Effector CD8-positive, alpha-beta T cell (primary cell): ENCODE measurements at places on chromosomes 2 and 18.

DNA sequence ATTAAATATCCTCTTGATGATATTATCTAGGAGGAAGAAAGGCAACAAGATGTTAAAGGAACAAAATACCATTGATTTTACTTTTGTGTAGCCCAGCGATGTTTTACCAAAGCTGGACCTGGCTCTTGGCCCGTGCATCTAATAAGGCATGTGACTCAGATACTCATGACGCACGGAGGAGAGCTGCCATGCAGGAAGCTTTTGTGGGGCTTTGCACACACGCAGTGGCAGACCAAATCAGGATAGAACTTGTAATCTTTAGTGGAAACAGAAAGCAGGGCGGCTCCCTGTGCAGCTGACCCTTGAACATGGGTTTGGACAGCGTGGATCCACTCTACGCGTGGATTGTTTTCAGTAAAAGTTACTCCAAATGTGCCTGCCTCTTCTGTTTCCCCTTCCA, 190.0 kb downstream of the NAPG start:
- DNase-seq: no peak

- no peak for DNase-seq
Observed at GRCh38 chr18:7545734-7546133, 21.4 kb upstream of the PTPRM start.

DNA sequence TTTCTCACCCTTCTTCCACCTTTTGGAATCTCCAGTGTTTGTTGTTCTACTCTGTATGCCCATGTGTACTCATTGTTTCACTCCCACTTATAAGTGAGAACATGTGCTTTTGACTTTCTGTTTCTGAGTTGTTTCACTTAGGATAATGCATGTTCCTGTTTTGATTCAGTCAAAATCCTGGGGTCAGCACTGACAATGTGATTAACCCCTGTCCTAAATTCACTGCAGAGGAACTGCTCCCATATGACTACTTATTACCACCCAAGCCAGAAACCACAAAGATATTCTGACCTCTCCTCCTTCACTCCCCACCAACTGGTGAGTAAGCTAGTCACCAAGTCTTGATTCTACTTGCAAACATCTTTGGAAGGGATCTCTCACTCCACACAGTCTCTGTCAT, 251.4 kb upstream of the TCF4 start:
- no peak for DNase-seq

DNA sequence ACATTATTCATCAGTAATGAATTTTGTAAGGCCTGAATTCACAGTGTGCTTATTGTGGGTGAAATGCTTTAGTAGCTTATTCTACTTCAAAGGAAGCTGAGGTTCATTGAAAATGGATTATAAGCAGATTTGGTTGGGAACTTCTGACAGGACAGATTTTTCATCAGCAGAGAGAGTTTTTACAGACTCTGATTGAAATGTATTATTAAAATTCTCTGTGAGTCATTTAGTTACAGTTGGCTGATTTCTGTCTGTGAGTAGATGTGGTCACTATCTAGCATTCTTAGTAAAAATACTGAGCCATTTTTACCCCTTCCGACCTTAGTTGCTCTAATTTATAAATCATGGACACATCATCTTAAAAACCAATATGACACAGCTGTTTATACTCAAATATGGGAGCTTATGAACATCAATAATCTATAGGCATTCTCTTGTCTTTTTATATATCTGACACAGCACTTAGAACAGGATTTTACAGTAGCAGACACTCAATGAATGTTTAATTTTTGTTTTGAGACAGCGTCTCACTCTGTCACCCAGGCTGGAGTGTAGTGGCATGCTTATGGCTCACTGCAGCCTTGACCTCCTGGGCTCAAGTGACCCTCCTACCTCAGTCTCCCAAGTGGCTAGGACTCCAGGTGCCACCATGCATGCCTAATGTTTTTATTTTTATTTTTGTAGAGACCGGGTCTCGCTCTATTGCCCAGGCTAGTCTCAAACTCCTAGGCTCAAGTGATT, 239.6 kb downstream of the BABAM2 start:
- no peak for DNase-seq

DNA sequence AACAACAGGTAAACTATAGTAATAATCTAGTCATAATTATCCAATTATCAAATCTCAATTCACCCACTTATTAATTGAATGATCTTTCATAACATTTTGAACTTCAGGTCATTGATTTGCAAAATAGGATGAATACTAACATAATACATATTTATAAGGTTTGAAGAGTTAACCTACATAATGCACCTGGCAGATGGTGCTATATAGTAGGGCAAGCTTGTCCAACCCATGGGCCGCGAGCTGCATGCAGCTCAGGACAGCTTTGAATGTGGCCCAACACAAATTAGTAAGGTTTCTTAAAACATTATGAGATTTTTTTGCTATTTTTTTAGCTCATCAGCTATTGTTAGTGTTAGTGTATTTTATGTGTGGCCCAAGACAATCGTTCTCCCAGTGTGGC, 815.8 kb upstream of the ID2 start:
- DNase-seq: no peak

DNA sequence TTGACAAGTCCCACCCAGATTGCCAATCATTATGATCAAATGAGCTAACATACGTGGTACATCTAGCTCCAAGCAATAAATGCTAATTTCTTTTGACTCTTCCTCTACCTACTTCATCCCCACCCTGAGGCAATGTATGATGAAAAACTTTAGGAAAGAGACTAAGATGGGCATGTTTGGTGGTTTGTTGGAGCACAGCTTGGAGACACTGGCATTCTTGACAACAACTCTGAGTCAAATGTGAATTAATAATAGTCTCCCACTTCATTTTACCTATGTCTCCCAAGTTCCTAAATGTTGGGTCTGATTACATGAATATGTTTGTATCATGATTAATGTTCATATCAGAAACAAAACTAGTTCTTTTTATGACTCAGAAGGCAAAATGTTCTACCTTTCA, 36.6 kb downstream of the EXOC6B start:
- DNase-seq: no peak

DNA sequence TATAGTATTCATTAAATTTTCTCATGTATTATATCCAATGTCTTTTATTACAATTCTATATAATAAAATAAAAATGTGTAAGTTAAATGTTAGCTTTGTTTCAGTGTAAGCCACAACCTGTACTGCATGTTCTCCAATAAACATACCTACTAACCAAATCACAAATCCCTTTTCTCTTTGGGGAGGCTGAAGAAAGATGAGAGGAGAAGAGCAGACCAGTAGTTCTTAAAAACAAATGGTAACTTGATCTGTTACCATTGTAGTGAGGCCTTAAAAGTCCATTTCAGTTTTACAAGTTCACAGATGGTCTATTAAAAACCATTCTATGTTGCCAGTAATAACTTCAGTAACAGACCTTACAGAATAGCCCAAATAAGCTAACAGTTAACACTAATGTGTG, 100.5 kb downstream of the SOS1 start:
- DNase-seq: no peak

DNA sequence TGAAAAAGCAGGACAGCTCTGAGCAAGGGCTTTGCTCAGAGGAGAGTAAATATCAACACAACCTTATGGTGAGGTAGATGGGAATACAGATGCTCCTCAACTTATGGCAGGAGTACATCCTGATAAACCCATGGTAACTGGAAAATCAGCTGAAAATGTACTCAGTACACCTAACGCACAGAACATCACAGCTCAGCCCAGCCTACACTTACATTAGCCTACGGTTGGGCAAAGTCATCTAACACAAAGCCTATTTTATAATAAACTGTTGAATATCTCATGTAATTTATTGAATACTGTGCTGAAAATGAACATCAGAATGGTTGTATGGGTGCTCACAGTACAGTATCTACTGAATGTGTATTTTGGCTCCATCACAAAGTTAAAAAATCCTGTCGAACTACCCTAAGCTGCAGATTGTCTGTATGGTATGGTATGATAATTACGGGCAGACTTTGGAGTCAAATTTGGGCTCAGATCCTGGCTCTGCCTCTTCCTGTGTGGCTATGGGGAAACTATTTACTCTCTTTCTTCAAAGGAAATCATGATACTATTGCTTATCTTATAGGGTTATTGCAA, 120.3 kb upstream of the LYPD1 start:
- no peak for DNase-seq

DNA sequence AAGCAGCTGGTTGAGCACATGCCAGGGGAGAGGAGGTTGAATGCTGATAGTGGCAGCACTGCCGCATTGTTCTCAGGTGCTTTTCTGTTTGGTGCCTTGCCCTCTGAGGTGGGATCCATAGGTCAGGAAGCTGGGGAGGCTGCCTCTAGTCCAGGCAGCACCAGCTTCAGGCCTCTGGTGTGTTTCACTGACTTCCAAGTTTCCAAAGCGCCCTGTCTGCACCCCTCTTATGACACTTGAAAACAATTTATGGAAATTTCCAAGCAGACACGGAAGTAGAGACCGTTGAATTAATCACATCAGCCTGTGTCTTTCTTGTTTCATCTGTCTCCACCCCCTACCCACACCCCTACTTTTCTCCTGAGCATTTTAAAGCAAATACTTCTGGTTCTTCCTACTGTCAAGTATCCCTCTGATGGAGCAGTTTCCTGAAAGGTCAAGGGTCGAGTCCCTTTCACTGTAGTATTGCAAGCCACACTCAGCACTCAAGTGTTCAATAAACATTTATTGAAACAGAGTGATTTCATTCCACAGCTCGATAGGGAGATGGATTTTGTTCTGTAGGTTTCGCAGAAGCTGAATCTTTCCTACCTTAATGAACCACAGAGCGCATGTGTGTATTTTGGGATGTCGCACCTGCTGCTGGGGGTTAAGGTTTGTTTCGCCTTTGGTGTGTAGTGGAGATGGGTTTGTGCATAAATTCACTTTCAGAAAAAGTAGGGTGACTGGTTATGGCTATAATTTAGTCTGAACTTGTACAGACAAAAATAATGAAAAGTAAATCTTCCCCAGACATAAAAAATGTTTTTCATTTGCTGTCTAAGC, 21.4 kb downstream of the DGKD start:
- DNase-seq: no peak

DNA sequence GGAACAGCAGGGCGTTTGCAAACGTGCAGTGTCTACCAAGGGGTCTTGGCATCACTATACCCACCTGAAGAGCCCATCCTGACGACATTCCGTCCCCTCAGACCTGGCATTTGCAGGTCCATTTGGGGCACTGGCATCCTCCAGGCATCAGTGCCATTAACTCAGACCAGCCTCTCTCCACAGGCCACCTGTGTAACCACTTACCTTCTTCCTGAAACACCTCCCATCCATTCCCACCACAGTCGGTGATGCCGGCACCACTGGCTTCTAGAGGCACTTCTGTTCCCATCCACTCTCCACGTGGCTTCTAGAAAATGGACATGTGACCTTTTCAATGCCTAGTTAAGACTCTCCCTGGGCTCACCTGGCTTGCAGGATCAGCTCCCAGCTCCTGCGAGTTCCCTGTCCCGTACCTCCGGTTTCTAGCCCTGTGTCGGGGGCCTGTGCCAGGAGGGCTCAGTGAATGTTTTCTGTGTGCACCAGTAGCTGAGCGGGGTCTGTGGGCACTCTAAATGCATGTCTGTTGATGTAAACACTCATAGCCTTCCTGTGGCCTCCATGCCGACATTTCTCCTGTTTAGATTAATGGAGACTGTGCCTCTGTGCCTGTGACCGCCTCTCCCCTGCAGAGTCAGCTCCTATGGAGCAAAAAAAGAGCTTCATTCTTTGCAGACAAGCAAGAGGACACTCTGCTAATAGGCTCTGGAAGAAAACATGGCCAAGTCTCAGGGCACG, 458.0 kb upstream of the HS6ST1 start:
- no peak for DNase-seq

- no peak for DNase-seq
Observed at GRCh38 chr2:217244815-217245214, 385.0 kb upstream of the TNP1 start.

- no peak for DNase-seq
Observed at GRCh38 chr18:58102875-58103274, 58.8 kb downstream of the NEDD4L start.

DNA sequence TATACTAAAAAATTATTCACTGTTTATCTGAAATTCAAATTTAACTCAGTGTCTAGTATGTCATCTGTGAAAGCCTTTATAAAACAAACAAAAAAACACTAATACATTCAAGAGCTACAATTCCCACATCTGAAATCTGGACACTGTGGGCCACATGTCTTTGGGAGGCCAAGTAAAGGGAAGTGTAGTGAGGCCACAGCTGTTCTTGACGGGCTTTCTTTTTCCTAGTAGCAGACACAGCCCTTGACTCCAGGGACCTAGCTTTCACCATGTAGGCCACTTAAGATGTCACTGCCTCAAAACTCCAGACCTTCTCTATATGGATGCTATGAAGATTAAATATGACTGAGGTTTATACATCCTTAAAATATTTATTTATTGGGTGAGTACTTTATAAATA, 91.1 kb downstream of the RBMS1 start:
- no peak for DNase-seq

GRCh38 chr2:126635736-126636135, 20.2 kb upstream of the GYPC start:
- no peak for DNase-seq

- DNase-seq: peak; percentile 4
Observed at GRCh38 chr2:60735496-60736250, 20.4 kb upstream of the PAPOLG start.

- DNase-seq: no peak
Observed at GRCh38 chr2:63544017-63544627, 44.2 kb downstream of the WDPCP start.

- no peak for DNase-seq
Observed at GRCh38 chr2:27920148-27920885, 29.8 kb downstream of the BABAM2 start.

DNA sequence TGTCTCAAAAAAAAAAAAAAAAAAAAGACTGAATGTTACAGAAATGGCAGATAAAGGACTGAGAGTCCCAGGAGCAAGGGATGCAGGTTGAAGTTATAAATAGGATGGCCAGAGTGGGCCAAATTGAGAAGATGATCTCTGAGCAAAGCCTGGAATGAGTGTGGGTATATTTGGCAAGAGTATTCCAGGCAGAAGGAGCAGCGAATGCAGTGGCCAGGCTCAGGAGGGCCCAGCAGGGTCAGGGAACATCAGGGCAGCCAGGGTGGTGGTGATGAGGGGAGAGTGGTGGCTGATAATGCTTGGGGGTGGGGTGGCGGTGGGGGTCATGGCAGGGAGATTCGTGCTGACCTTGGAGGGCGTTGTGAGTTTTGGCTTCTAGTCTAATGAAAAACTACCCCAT, 141.3 kb upstream of the AGAP1 start:
- no peak for DNase-seq

DNA sequence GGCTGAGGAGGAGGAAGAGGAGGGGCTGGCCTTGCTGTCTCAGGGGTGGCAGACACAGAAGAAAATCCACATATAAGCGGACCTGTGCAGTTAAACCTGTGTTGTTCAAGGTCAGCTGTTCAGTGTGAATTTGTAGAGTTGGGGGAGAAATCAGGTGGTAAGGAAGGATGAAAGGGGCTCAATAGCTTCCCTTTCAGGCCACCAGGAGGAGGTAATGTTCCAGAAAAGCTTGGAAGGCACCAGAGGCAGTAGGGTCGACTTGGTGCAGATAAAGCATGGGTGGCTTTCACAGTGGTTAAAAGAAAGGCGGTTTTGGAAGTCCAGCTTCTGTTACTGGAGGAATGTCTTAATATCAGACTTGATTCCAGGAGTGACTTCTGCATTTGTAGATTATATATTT, 167.4 kb downstream of the THSD7B start:
- no peak for DNase-seq

GRCh38 chr2:101064868-101065549, 62.9 kb downstream of the RPL31 start:
- DNase-seq: no peak

GRCh38 chr2:127681288-127681804, 6.0 kb upstream of the LIMS2 start:
- DNase-seq: no peak

GRCh38 chr2:74507926-74508520, 528 bp upstream of the PCGF1 start:
- peak; percentile 26 for DNase-seq

- no peak for DNase-seq
Observed at GRCh38 chr2:12036640-12036983, 290.2 kb downstream of the LPIN1 start.
